Activated naive CD8-positive, alpha-beta T cell treated with anti-CD3 and anti-CD28 coated beads, Interleukin-2, amount 10 ng/mL, durations not matched to agents 7 days and 5 days (primary cell): ENCODE measurements at places on chromosomes 5 and 9.
A peak's percentile ranks its signal among the peaks of the same experiment; 100 is the strongest.

DNA sequence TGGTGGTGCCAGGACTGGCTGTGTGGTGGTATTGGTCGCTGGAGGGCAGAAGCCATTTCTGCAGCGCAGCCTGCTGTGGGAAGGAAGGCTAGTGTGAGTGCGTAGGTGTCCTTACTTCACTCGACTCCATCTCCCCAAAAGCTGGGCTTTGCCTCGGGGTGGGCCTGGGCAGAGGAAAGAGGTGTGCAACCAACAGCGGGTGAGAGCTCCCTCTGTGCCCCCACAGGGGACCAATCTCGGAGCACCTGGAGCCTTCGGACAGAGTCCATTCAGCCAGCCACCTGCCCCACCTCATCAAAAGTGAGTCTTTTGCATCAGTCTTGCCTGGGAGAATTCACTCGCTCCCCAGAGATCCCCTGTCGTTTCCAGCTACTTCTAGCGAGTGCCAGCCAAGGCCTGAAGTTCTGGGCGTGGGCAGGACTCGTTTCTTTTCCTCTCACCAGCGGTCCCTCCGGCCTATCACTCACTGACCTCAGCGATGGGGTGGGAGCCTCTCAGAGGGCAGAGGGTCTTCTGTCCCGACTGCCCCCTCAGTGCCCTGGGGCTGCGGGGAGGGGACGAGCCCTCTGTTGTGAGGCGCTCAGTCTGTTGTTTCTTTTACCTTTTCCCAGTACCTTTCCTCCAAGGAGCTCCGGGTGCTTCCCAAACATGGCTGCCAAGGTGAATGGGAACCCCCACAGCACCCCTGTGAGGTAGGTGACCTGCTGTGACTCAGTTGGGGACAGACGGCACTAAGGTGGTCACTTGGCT is 32.9 kb upstream of the PRDM12 start:
- no peak for DNase-seq

GRCh38 chr5:141880961-141881801 is 3.0 kb upstream of the PCDH1 start:
- no peak for DNase-seq

DNA sequence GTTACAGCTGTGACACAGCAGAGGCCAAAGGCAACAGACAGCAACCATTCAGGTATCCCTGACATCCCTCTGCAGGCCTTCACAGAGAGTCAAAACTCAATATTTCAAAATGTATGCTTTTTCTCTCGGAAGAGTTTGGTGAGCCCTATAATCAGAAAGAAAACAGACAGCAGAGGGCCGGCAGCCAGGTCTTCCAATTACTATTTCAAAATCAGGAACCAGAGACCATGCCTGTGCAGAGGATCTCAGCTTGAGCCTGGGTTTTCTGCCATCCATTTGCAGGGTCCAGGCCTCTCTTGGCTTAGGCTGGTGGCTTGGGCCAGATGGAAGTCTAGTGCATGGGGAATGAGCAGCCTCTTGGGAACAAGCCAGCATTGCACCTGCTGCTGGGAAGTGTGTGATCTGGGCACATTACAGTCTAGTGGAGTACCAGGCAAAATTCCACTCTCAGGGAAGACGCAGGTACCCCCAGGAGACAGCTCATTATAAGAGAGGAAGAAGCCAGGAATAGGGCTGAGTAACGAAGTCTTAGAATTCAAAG is 231.3 kb downstream of the ENC1 start:
- DNase-seq, result no peak

DNA sequence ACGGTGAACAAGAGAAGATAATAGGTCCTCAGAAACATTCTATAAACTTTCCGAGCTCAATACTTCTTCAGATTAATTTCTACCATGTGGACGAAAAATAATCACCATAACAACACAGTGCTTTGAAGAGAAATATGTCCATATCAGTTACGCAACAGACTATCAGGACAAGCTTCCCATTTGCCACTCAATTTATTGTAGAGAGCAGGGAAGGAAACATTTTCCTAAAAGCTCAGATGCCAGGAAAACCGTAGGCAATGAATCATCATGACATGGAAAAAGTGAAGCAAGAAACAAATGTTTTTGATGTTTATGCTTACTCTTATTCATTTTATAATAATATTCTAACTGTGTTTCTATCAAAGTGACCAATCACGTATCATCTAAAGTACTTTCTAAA is 87.6 kb downstream of the S1PR3 start:
- DNase-seq, result no peak

DNA sequence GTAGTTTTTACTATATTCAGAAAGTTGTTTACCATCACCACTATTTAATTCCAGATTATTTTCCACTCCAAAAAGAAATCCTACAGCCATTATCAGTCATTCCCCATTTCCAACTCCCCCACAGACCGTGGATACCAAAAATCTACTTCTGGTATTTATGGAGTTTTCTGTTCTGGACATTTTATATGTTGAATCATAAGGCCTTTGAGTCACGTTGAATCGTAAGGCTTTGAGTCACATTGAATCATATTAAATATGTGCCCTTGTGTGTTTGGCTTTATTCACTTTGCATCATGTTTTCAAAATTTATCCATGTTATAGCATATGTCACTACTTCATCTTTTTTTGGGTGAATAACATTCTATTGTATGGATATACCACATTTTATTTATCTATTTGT is 454.1 kb upstream of the NUDT12 start:
- DNase-seq, result no peak

GRCh38 chr9:109138421-109138820 is 18.7 kb upstream of the TMEM245 start:
- DNase-seq, result no peak

- DNase-seq, result no peak
Measured at GRCh38 chr5:88033191-88033590, 235.5 kb downstream of the TMEM161B start.

- DNase-seq, result no peak
Measured at GRCh38 chr5:101018299-101018698, 115.2 kb upstream of the ST8SIA4 start.

DNA sequence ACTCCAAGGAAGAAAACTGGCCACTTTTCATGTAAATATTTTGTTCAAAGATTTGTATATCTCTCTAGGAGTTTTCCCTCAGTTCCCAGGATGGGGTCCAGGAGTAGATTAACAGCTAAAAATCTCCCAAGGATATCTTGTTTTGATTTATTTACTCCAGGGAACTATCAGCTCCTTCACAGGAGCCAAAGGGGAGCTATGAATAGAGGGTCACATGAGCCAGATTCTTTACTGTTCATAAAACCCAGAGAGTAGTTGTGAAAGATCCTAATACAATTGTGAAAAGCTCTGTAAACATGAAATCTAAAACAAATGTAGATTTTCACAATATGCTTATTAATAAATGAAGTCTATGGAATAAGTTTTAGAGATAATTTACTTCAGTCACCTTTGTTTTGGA is 16.9 kb downstream of the DIMT1 start:
- no peak for DNase-seq

DNA sequence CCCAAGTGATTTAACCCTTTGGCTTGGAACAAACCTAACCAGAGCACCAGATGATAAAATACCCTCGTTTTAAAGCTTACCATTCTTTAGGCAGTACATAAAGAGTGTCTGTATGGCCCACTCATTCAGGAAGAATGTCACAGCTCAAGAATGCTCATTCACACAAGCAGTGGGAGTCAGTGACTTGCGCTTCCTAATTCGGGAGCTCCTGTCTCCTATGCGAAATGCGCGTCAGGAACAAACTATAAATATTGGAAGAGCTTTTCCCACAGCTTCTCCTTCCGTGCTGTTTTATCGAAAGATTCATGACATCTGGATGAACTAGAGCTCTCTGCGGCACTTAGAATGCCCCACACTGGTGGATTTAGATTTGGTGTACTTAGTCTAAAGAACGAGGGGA is 66.6 kb downstream of the NTRK2 start:
- no peak for DNase-seq

GRCh38 chr9:121281614-121282276 is 13.8 kb downstream of the GSN start:
- DNase-seq, result no peak

GRCh38 chr5:127492854-127493738 is 24.3 kb upstream of the PRRC1 start:
- no peak for DNase-seq

- DNase-seq, result no peak
Measured at GRCh38 chr5:104053353-104053649, 490.7 kb upstream of the NUDT12 start.

DNA sequence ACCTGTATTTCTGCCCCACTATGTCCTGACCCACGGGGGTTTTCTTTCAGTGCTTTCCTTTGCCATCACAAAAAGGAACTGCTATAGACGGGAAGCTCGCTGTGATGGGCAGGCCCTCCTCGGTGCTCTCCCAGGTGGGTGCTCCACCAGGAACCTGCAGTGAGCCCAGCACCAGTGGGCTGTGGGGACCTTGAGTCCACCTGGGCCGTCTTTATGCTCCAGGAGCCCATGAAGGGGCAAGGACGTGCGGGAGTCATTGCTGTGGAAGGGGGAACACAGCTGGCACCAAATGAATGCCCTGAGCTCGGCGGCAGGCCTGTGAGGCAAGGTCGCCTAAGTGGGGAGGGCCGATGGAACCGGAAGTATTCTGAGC is 36.7 kb upstream of the SLC6A3 start:
- no peak for DNase-seq

DNA sequence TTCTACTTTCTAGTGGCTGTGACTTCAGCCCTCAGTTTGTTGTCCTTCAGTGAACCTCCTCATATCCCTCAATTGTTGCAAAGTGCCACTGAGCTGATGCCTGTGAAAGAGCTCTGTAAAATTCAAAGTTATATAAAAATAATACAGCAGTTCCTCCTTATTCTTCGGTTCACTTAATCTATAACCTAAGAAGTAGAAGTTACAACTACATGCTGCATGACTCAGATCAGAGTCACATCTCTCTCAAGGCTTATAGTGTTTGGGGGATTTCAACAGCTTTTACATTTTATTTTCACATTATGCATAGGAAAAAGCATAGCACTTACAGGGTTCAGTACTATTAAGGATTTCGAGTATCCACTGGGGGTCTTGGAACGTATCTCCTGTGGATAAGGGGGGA is 25.1 kb upstream of the GCNT1 start:
- DNase-seq, result no peak

GRCh38 chr9:114928136-114928535 is 2.3 kb downstream of the TNFSF8 start:
- DNase-seq, result no peak

GRCh38 chr5:1543398-1544293 is 19.9 kb upstream of the LPCAT1 start:
- no peak for DNase-seq

GRCh38 chr5:151079838-151080612 is 809 bp downstream of the TNIP1 start:
- no peak for DNase-seq

GRCh38 chr5:7882926-7883325 is 14.0 kb downstream of the MTRR start:
- no peak for DNase-seq

GRCh38 chr9:38404314-38404713 is 11.8 kb downstream of the ALDH1B1 start:
- DNase-seq, result no peak

GRCh38 chr9:114507726-114508125 is 2.5 kb upstream of the WHRN start:
- no peak for DNase-seq

DNA sequence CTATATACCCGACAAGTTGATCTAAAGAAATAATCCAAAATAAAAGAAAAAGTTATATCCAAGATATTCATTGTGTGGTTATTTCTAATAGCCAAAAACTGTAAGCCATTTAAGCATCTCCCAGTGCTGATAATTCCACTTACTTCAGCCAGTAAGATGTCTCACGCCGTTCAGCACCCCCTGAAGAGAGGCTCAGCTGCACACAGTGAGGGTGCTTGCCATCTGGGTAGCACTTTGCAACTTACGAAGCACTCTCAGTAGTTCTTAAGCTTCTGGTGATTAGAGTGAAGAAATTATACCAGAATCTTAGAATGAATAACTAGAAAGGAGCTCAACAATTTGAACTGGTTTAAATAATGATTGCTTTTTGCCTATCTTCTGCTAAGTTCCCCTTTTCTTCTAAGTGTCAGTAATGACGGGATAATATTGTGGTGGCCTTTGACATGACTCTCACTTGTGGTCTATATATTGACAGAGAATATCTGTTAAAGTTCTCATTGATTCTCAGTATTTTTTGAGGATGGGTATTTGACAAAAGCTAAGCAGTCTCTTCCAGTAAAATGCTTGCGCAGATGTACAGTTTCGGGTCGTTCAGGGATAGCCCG is 26.2 kb upstream of the LTC4S start:
- DNase-seq, result no peak

DNA sequence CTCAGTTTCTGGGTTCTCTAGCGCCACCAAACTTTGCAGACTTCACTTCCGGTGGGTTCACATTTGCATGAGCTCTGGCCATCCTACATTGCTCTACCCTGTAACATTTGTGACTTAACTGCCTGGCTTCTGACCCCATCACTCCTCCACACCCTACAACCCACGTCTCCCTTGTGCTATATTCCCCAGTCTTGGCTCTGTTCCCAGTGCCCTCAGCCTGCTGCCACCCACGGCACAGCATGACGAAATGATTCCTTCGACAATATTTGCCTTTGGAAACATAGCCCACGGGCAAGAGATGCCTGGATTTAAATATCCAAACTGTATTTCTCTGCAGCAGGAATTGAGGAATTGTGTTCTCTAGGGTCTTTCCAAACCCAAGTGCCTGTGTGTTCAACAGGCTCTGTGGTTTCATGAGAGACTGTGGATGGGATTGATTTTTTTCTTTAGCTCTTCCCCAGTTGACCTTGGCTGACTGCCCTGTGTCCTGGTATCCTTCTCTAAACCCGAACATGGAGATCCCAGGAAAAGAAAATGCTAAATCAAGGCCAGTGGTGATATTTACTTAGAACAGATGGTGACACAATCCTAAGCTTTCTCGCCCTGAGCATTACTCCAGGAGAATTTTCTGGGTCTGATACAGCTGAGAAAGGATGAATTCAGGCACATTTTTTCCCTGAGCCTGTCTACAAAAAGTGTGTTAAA is 44.4 kb upstream of the GRIA1 start:
- no peak for DNase-seq

DNA sequence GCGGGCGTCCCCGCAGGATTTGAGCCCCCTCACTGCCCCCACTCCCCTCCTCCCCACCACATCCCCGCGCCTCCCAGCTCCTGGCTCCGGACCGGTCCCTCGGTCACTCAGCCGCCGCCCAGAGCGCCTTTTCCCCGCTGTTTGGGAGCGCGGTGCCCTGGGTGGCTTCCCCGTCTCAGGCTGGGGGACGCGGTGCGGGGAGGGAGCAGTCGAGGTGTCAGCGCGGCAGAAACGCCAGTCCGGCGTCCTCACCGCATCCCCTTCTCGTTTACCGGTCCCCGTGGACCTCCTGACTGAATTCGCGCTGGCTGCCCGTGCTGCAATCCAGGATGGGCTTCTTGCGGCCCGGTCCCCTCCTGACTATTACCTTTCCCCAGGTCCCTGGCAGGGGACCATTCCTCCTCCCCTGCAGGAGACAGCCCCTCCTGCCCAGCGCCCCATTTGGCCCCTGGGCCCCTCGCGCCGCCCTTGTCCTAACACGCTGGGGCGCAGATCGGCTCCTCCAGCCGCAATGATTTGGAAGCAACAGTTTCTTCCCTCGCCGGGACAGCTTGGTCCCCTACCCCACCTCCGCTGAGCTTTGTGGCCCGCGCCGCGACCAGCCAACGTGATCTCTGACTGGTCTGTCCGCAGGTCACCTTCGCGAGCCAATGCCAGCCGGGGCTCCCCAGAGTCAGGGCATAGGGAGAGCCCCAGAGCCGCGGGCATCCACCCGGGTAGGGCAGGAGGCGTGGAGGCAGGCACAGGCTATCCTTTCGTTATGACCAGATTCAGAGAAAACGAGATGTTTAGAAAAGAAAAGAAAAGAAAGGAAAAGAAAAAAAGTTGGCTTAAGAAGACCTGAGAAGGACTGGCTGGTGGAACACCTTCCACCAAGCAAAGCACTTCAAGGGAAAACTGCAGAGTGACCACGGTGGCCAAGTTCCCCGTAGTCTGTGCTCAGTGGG is 1.2 kb downstream of the ANKRD33B start:
- DNase-seq, result peak; percentile 53

- no peak for DNase-seq
Measured at GRCh38 chr5:135315386-135315785, 83.6 kb downstream of the MACROH2A1 start.
